ENCODE measurements at places on chromosomes 5 and 9.

DNA sequence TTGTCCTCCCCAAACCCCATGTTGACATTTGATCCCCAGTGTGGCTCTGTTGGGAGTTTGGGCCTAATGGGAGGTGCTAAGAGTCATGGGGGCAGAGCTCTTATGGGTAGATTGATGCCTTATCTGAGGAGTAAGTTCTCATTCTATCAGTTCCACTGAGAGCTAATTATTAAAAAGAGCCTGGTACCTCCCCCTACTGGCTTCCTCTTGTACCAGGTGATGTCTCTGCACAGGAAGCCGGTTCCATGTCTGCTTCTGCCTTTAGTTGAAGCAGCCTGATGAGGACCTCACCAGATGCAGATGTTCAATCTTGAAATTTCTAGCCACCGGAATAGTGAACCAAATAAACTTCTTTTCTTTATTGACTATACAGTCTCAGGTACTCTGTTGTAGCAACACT, 10.8 kb downstream of the GABRB2 start:
- no peak for DNase-seq

DNA sequence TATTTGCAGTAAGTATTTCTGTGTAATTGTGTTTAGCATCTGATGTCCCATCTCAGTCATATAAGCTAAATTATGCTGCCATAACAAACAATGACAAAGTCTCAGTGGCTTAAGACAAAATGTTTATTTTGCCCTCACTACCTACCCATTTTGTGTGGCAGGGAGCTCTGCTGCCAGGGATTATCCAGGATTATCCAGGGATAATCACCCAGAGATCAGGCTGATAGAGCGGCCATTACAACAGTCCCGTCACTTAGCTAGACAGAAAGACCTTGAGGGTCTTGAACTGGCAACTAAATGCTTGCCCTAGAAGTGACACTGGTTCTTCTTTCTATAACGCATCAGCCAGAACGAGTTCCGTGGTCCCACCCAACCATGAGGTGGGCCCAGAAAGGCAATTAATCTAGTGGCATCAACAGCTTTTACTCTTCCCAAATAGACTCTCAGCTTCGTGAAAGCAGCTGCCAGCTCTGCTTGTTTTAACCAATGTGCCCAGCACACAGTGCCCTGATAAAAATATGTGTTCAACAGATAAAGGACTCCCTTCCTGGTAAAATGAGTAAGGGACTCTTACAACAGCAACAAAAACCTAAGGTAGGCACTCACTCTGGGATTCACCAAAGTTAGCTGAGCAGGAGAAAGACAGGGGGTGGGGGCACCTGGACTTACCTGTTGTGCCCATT, 22.8 kb downstream of the CCDC69 start:
- DNase-seq = no peak

- no peak for DNase-seq
Measured at GRCh38 chr9:88161144-88161543, 22.9 kb upstream of the SPATA31C2 start.

GRCh38 chr5:54738118-54738972, 220.8 kb downstream of the SNX18 start:
- DNase-seq = no peak

- no peak for DNase-seq
Measured at GRCh38 chr9:134231330-134231745, 67.0 kb upstream of the RNU6ATAC start.
